ENCODE measurements at places on chromosomes 11 and 22.

- no peak for DNase-seq
Measured at GRCh38 chr22:42626431-42626830, 11.7 kb upstream of the POLDIP3 start.

DNA sequence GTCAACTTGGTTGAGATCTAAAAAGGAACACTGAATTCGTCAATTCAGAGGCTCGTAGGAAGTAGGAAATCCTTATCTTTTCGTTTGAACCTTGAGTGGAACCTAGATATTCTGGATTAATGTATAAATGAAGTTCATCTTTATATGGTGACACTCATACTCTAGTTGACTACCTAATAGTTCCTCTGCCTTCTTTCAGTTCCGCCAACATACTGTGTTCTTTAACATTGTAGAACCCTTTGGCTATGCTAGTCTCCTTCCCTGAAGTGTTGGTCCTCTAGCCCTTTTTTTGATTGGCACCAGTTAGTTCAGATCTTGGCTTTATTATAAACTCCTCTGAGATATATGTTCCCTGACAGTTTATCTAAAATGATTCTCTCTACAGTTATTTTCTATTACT is 1.5 kb downstream of the ATM start:
- DNase-seq: no peak

- DNase-seq: no peak
Measured at GRCh38 chr11:104327861-104328511, 164.0 kb upstream of the PDGFD start.

GRCh38 chr11:17735818-17736578 is 1.4 kb downstream of the KCNC1 start:
- no peak for DNase-seq

DNA sequence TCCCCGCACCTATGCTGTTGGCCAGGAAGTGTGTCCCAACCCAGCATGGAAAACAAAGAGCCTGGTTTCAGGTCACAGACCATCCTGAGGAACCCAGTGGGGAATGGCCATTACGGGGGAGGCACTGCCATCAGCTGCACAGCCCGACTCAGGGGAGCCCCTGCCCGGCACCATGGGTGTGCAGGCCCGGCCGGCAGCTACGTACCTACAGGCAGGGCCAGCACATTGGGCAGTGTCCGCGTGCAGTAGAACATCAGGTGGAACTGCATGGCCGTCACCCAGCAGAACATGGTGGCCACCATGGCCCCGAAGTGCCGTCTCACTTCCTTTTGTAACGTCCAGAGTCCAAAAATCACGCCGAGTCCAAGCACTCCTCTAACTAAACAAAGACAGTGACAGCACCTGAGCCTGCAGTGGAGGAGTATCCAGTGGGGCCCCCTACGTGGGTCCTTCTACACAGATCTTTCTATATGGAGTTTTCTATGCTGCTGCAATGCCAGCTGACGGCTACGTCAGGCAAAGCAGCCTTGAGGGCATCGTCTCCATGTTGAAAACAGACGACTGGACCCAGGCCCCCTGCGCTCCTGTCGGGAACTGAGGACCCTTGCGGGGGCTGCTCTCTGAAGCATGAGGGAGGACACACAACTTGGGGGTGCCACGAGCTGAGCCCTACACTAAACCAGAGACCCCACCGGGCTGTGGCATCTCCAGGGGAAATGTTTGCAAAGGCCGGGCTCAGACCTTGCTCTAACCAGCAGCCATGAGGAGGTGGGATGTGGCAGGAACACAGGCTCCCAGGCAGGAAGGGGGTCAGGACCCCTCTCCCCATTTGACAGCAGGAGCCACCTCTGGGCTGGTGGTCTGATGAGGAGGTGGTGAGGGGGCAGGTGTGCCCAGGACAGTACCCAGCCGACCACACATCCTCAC is 7.7 kb downstream of the ALG12 start:
- no peak for DNase-seq

GRCh38 chr11:38594895-38595294 is 1996.9 kb upstream of the RAG2 start:
- DNase-seq: no peak

- DNase-seq: no peak
Measured at GRCh38 chr11:66076561-66076960, 6.5 kb downstream of the PACS1 start.

DNA sequence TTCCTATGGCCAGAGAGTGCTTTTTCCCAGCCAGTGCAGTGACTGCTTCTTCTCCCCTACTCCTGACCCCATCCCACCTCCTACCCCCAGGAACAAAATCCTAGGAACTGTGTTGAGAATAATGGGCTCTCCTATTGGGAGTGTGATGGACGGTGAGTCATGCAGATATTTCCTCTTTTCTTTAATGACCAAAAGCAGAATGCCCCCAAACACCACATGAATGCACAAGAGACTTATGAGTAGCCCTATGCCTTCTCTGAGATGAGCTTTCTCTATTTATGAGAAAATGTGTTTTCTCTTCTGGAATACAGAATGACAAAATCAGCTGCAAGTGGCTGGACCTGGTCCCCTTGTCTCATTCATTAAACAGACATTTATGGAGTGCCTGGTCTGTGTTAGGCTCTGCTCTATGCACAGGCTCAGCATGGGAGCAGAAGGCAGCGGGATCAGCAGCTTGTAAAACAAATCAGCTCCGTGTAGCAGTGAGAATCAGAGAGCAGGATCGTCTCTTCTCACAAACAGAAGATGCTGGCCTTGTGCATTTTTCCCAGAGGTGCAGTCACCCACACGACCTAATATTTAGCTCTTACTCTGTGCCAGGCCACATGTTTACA is 47.5 kb upstream of the GALNT18 start:
- DNase-seq: no peak
